ENCODE measurements at places on chromosomes 11 and 22.

DNA sequence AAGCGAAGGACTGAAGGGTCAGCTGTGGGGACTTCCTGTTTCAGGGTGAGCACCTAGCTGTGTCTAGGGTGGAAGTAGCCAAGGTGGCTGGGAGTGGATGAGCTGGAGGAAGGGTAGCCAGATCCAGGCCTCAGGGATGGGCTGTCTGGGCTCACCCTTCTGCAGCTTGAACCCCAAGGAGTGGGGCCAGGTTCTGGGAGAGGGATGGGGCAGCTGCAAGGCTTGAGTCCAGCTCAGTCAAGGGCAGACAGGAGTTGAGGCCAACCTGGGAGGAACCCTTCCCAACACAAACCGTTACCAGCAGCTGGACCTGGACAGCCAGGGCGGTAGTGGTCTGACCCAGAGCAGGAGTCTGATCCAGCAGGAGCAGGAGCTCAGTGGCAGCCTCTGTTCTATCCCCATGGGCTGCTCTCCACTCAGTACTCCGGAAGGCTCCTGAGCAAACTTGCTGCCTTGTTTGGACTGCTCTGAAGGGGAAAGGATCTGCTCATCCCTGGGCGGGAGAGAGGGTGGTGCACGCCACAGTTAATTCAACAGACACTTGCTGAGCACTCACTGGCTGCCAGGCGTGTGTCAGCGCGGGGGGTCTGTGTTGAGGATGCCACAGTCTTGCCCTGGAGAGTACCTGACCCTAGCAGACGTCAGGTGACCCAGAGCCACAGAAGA is 53.8 kb upstream of the THY1 start:
- no peak for DNase-seq

GRCh38 chr22:32994898-32995297 is 63.3 kb downstream of the SYN3 start:
- no peak for DNase-seq

- DNase-seq, result no peak
Measured at GRCh38 chr11:93737904-93738612, 3.2 kb downstream of the TAF1D start.

GRCh38 chr22:45553351-45554039 is 50.8 kb downstream of the FBLN1 start:
- peak; percentile 82 for DNase-seq

DNA sequence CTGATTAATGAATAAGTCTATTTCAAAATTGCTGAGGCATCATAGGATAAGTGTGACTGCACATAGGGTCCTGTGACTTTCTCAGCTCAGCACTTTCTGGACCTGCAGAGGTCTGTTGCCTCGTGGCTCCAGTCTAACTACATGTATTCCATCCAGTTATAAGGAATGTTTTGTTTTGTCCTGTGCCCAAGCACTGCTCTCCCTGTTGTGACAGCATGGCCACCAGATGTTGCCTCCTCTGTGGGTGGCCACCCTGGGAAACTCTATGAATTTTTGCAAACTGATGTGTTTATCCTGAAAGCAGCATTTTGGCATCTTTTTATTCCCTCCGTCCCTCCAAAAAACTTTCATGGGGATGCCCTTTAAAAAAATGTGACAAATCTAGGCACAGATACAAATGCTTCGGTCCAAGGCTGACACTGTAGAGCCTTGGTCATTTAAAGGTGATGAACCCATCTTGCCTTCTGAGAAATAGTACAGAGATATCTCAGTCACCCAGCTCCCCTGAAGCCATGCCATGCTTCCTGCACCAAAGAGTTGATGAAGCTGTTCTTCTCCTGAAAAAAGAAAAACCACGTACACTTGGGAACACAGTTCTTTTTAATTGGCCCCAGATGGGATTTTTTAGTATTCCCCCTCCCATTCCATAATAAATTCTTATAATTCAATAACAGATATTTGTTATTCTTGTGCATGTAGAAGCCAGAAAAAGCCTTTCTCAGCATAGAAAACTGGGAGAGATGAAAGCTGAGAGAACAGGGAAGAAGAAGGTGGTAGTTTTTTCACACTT is 72.6 kb downstream of the CCDC34 start:
- peak; percentile 85 for DNase-seq

- no peak for DNase-seq
Measured at GRCh38 chr22:25420925-25421904, 143.3 kb upstream of the GRK3 start.

DNA sequence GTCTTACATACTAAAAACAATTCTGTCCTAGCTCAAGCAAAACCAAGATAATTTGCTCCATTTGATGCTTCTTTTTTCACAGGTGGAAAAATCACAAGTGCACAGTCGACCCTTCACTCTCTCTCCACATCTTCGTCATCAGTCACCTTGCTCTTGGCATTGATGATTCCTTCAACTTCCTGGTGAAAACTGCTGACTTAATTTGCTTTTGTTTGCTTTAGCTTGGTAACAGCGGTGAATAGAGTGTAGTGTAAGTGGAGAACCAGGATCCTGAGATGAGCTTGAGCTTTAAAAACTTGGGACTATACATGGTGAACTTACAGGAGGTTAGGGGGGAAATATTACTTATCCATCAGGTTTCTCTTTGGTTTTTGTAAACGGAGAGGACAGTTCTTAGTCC is 331.1 kb upstream of the ARHGAP42 start:
- DNase-seq, result no peak

GRCh38 chr11:37407461-37407860 is 809.4 kb upstream of the RAG2 start:
- DNase-seq, result no peak

- peak; percentile 53 for DNase-seq
Measured at GRCh38 chr11:68508425-68508824, 47.9 kb downstream of the PPP6R3 start.

- no peak for DNase-seq
Measured at GRCh38 chr11:111654601-111655000, 52.4 kb downstream of the SIK2 start.

- DNase-seq, result no peak
Measured at GRCh38 chr11:57408771-57409170, 18.1 kb downstream of the SLC43A3 start.

GRCh38 chr11:17987826-17988225 is 25.0 kb downstream of the SERGEF start:
- DNase-seq, result no peak

DNA sequence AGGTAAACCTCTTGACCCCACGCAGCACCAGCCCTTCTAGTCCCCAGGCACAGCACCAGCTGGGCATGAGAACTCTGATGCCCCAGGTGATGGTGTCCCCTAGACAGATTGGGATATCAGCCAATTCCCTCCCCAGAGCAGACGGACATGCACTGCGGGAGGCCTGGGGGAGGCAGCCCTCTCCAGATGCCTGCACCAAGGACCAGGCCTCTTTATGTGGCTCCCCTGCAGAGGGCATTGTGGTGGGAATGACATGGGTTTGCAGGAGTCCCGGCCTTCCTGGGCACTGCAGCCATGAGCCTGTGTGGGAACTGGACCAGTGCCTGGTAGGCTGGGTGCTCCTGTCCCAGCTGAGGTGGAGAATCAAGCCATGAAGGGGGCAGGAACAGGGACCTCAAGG is 25.9 kb downstream of the PPM1F start:
- no peak for DNase-seq

GRCh38 chr22:36470162-36470993 is 11.1 kb downstream of the TXN2 start:
- peak; percentile 86 for DNase-seq

- no peak for DNase-seq
Measured at GRCh38 chr11:64226507-64227051, 505 bp downstream of the NUDT22 start.

DNA sequence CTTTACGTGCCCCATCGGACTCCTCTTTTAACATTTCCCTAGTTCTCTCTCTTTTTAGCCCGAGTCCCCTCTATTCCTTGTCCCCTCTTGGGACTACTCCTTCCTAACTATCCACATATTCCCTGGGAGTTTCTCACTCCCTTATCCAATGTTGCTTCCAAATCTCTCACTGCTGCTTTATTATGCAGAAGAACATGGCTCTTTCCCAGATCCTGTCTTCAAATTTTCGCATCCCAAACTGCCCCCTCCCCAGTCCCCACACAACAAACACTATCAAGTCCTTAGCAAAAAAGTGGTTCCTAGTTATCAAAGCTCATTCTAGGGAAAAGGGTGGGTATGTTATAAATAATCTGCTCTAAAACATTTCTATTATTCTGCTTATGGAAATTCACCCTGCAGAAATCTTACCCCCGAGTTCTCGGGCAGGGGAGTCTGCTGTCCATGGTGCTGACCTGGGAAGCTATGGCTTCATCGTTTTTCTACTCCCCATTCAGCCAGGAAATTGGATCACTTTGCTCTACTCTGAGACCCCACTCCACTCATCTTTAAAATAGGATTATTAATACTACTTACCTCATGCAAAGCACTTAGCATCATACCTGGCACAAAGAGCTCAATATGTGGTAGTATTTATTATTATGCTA is 393.5 kb downstream of the BUD13 start:
- no peak for DNase-seq

- DNase-seq, result peak; percentile 13
Measured at GRCh38 chr11:46490666-46491065, 99.1 kb upstream of the CHRM4 start.

GRCh38 chr22:50705219-50705691 is 32.6 kb downstream of the SHANK3 start:
- no peak for DNase-seq

DNA sequence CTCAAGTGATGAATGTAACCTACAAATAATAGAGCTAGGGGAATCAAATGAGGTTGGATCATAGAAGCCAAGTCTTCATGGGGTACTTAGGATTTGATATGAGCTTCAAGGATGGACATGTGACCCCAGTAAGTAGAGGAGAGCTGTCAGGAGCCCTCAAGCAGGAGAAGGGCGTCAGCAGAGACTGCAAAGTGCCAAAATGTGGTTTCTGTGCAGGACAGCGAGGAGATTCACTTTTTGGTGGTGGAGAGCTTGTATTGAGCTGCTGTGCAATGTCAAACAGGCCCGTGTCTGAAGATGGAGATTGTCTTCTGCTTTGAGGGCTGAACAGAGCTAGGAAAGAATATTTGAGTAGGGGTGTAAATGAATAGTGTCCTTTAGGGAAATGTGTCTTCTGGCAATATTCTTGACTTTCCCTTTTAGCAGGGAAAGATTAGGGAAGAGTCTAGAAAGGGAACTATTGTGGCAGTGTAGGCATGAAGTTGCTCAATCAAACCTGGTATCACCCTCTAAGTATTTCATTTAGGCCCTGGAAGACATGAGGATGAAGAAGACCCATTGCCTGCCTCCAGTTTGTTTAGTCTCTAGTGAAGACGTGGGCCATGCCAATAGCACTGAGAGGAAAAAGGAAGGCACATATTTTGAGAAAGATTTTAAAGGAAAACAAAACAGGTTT is 31.2 kb upstream of the SORL1-AS1 start:
- DNase-seq, result no peak

All from AG10803 (cell line).